Activated CD8-positive, alpha-beta memory T cell treated with anti-CD3 and anti-CD28 coated beads, Interleukin-2, amount 50 U/mL, for 4 hours (primary cell): ENCODE measurements at places on chromosomes 3 and 15.

DNA sequence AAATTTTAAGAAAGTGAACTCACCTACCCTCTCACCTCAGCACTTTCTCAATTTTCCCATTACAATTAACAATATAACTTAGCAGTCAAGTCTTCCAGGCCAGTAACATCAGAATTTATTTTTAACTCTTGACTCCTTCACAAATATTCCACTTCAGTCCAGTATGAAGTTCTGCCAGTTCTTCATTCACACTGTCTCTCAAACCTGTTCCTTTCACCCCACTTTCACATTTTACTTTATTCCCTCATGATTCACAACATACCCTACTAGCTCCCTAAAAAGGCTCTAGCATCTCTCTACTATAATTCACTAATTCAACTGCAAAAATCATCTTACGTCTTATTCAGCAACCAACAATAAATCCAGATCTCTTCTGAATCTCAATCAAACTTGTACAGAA is 3.8 kb downstream of the GSK3B start:
- no peak for DNase-seq

- no peak for DNase-seq
Observed at GRCh38 chr15:48569591-48570302, 75.8 kb downstream of the FBN1 start.

GRCh38 chr15:41599061-41599460 is 40.0 kb downstream of the TYRO3 start:
- DNase-seq, result no peak

DNA sequence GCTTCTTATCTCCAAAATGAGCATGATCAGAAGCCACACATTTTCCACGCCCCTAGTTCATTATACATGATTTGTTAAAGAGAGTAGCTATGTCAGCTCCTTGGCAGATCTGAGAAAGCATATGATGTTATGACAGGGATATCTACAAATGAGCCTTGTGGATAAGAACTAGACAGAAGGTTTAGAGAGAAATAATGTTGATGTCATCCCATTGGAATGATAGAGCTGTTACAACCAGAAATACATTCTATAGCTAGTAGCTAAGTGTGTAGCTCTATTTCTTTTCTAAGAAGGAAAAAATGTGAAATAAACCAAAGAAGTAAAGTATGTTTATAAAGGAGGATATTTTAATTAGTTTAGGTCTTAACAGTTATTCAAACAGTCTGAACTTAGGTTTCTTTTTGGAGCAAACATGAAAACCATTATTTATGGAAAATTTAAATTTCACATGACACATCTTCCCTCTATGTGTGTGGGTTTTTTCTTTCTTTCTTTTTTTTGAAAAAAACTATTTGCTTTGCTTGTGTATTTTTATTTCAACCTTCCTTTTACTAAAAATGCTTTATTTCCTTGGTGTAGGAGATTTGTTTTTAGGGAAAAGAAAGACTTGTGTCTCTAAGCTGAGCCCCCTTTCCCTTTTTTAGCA is 167.7 kb downstream of the GHSR start:
- DNase-seq, result no peak

- DNase-seq, result no peak
Observed at GRCh38 chr3:58835086-58835485, 168.5 kb upstream of the FAM3D start.

DNA sequence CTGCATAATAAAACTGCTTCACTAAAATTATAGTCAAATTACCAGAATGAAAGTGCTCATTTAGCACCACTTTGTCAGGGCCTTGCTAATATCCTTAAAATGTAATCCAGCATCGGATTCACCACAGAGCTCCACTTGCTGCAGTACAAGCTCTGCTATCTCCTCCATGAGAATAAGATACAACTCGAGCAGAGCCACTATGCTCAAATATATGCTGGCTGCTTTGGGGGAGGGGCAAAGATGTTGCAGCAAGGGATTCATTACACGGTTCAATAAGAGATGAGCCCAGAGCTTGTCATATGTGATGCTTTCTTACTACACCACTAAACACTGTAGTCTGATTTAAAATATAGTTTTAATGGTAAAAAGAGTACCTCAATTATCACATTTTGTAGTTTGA is 72.2 kb downstream of the DLG1 start:
- no peak for DNase-seq

GRCh38 chr3:48569808-48570450 is 6.3 kb upstream of the UCN2 start:
- no peak for DNase-seq

DNA sequence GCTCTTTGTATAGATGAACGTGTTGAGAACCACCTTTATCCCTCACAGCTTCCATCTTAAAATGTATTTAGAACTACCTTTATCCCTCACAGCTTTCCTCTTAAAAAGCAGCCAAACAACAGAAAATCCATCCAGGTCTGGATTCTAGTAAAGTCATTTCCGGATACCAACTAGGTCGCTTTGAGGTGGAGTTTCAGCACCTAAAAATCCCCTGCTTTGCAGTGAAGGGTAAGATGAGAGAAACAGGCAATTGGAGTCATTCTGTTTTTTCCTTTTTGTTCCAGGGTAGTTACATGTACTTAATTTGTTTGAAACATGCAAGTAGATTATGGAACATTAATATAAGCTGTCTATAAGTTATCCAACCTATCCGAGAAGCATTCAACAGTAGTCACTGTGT is 192.0 kb downstream of the UBE2E2 start:
- DNase-seq, result no peak

DNA sequence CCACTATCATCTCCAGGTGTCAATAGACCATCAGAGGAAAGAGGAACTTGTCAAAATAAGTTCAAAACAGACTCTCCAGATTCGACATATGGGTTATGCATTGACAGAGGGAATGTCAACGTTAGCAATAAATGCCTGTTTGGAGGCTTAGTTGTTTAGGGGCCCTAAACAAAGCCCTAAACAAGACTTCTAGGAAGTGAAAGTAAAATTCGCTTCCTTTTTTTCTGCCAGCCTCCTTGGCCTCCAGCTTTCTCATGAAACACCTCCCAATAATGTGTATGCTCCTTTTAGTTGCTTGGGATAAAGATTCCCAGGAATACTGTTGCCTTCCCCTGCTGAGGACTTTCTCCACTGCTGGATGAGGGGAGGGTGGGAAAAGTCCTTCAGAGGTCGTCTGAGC is 70.9 kb upstream of the ARNT2 start:
- DNase-seq, result no peak

- no peak for DNase-seq
Observed at GRCh38 chr3:79383402-79384012, 384.3 kb downstream of the ROBO1 start.

- no peak for DNase-seq
Observed at GRCh38 chr15:88906130-88906529, 7.0 kb downstream of the MFGE8 start.
